ENCODE measurements at places on chromosomes 1 and 21.

DNA sequence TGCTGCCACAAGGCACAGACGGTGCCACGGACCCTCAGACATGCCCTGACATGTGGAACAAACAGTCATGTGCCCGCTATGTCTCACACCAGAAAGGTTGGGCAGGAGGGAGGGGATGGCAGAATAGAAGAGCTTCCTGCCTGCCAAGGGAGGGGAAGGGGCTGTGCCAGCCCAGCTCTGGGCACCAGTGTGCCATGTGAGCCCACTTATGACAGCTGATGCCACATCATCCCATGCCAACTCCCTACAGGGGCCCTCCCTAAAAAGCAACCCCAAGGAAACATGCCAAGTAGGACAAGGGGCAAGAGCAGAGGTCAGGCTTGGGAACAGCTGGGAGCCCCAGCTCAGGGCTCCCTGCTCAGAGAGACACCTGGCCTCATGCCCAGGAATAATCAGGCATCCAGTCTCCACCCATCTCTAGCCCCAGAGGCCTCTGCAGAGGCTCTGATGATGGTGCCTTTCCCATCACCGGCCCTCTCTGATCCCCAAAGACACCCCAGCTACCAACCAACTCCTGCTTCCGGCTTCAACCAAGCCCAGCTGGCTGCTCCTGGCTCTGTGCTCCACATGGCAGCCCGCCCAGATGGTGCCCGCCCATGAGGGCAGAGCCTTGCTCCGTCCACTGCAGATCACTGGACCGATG is 10.3 kb downstream of the ADGRB2 start:
- DNase-seq = no peak

GRCh38 chr21:29346281-29346680 is 47.6 kb downstream of the BACH1 start:
- no peak for DNase-seq

- DNase-seq = no peak
These were observed at the start of gene NFIA for GRCh38 chr1:61082311-61083012. Gene NFIA, plus strand, starts transcription at chr1:61082561.

- no peak for DNase-seq
These were observed 24.3 kb downstream of the EBNA1BP2 start for GRCh38 chr1:43147625-43148327.

DNA sequence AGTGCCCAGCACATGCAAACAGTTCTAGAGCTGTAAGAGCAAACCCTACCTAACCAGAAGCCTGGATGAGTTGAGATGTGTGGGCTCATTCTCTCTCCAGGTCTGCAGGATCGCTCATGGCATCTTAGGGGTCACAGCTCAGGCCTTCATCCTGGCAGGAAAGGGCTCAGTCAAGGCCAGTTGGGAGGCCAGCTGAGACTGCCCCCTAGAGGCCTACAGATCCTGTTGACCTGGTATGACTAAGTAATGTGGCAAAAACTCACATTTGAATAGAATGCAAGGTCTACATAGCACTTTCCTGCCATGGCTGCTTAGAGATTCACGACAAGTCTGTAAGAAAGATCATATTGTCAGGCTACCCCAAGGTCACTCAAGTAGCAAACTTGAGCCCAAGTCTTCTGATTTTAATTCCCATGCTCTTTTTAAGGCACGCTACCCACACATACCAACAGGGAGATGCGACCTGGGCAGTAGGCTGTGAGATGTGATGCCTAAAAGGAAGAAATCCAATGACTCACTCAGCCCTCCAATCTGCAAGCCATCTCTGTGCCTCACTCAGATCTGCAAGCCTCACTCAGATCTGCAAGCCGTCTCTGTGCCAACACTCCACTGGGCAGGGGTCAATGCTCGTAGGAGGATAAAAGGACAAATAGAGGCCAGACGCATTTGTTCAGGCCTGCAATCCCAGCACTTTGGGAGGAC is 5.1 kb upstream of the CAPN8 start:
- no peak for DNase-seq

- no peak for DNase-seq
These were observed 56.5 kb downstream of the SDC3 start for GRCh38 chr1:30852026-30852425.

DNA sequence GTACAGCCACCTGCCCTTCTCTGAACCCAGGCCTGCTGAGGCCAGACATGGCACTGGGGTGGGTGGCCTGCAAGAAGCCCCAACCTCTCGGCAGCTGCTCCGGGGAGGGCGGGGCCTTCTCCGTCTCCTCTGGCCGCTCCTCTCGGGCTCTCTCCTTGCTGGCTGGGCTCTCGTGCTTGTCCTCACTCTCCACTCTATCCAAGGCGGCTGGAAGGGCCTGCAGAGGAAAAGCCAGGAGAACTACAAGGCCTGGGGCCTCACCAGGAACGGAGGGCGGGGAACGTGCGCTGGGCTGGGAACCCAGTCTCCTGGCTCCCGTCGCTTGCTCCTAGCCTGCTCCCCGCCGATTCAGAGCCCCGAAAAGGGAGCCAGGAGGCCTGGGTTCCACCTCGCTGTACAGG is 59.1 kb downstream of the CHD5 start:
- no peak for DNase-seq

DNA sequence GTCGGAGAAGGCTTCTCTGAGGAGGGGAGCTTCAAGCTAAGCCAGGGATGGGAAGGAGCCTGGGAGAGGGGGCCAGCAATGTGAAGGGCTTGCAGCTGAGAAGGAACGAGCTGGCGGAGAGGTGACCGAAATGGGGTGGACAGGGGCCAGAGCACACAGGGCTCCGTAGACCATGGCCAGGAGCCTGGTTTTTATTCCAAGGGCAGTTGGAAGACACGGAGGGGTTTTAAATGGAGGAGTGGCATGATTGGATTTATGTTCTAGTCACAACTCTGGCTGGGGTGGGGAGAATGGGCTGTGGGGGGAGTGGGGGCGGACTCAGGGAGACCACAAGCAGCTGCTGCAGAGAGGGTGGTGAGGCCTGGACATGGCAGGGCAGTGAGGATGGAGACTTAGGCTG is 5.1 kb upstream of the EPS8L3 start:
- no peak for DNase-seq

DNA sequence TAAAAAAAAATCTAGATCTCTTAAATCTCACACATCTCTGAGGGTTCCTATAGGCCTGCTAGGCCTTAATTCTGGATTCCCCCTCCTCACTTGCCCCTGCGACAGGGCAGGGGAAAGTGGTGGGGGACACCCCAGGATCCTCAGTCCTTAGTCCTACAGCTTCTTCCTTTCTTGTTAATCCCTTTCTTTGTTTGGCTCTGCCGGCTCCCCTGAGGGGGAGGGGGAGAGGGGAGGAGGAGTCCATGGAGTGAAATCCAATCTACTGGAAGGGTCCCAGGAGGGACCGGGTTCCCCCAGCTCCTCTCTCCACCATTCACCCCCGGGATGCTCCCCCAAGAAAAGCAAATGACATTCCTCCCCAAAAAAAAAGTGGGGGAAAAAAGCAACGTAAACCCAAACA is 8.5 kb downstream of the MEX3A start:
- no peak for DNase-seq

DNA sequence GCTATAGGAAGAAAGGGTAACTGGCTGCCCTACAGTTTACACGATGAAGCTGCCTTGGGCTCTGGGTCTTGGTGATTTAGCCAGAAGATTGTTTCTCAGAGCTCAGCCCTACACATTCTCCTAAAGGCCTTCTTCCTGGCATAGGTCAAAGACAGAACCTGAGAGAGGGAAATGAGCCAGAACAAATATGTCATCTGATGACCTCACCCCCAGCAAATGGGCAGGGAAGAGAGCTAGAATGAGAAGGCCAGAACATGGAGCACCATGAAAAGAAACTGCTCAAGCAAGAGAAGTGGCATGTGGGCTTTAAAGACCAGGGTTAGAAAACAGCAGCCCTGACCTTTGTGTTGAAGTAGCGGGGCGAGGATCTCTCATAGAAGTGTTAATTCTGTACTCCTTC is 5.5 kb upstream of the ILDR2 start:
- no peak for DNase-seq

- DNase-seq = no peak
These were observed 43.8 kb downstream of the BATF3 start for GRCh38 chr1:212655668-212656440.

DNA sequence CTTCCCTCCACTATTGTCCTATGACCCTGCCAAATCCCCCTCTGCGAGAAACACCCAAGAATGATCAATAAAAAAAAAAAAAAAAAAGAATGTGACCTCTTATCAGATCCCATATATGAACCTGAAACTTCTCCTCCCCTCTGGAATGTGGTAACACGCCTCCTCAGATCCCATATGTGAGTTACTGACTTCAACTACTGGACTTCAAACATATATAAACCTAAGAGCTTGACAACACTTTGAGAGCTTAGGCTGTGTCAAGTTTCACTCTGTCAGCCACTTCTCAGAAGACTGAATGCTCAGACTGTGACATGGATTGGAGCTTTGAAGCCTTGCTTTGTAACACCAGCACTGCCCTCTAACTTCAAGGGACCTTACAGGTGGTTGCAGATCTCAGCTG is 148.4 kb downstream of the COP1 start:
- DNase-seq = no peak

- DNase-seq = no peak
These were observed 21.2 kb upstream of the EPRS1 start for GRCh38 chr1:220067269-220068204.

DNA sequence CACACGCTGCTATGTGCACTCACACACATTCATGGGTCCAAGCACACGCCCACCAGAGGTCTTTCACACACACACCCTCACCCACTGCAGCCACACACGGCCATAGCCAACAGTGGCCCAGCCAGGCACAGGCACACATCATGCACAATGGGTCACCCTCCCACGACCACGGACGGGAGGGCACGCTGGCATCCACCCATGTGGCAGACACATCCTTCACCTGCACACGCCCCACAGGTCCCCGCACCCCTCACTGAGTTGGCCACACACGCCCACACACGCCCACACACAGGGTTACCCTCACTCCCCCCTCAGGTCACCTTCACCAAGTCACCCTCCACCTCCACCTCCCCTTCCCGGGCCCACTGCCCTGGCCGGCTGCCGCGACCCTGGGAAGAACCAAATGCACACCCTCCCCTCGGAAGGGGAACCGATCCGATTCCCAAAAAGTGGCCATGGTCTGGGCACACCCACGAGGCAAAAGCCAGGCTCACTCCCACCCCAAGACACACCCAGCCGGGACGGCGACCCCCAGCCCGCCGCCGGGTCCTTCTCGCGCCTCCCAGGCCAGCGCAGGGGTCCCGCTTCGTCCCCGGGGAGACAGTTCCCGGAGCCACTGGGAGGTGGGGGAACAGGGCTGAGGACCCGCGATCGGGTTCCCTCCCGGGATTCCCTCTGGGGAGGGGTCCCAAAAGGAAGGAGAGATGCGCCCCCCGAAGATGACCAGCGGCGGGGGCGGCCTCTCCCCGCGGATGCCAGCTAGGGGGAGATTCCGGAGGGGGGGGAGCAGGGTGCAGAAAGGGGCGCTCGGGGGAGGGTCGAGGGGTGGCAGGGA is 860 bp downstream of the SDC3 start:
- no peak for DNase-seq

DNA sequence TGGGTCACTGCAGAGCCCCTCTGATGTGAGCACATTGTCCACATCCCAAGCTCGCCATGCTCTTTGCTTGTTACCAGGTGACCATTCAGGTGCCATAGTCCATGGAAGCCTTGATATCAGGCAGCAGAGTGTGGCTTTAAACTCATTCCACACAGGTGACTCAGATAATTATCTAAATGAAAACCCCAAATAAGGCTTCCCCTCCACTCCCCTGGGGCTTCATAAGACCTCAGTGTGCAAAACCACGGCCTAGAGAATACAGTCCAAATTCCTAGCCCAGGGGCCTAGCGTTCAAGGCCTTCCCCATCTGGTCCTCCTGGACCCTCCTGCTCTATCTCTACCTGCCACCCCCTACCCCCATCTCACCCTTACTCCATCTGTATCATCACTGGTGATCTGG is 97.1 kb downstream of the ARHGEF10L start:
- no peak for DNase-seq

- DNase-seq = no peak
These were observed 3.0 kb downstream of the NMNAT1 start for GRCh38 chr1:9946315-9946714.

GRCh38 chr1:201184307-201185122 is 6.1 kb upstream of the IGFN1 start:
- no peak for DNase-seq

DNA sequence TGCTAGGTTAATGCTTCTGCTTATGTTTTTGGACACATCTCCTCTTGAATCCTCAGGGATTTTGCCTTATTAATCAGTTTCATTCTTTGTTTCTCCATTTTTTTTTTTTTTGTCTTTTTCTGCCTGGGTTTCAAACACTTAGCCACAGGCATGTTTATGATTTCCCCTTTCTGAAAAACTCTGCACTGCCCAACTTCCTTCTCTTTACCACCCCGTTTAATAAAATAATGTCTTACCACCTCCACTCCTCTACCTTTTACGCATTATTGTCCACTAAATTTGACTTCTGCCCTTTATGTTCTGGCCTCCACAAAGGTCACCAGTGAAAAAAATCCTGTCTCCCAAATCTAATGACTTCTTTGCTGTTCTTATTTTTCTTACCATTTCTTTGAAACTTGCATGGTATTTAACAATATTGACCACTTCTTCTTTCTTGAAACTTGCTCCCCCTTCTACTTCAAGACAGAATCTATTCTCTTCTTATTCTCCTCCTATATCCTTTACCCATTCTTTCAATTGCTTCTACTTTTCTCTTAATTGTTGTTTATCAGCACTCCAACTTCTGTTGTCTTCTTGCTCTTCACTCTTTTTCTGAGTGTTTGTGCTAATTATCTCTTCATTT is 150.3 kb downstream of the TNFSF18 start:
- DNase-seq = no peak

DNA sequence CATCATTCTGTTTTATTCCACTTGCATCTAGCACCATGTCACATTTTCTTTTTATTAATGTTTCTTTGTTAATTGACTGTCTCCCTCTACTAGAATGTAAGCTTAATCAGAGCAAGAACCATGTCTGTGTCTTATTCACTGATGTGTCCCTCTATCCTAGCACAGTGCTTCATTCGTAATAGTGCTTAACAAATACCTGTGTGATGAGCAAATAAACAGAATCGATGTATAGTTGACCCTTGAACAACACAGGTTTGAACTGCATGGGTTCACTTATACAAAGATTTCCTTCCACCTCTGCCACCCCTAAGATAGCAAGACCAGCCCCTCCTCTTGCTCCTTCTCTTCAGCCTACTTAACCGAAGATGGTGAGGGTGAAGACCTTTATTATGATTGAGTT is 42.9 kb upstream of the MAN1A2 start:
- DNase-seq = no peak

DNA sequence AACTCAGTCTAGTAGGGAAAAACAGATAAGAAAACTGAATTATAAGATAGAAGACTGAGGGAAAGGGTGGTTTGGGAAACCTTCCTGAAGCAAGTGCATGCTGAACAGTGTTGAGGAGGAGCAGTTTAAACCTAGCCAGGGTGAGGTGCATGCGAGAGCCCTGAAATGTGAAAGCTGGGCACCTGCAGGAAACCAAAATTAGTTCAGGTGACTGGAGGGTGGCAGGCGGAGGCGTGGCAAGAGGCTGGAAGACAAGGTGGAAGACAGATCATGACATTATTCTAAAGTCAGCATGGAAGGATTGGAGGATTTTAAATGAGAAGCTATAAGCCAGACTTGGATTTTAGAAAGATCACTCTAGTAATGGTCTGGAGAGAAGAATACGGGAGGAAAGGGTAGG is 75.1 kb downstream of the CACNA1E start:
- no peak for DNase-seq

GRCh38 chr1:56291374-56291919 is 287.9 kb downstream of the PLPP3 start:
- no peak for DNase-seq

- DNase-seq = no peak
These were observed 9.8 kb downstream of the LBR start for GRCh38 chr1:225418059-225418458.
